Epithelial cell of proximal tubule (primary cell): ENCODE measurements at places on chromosomes 4 and X. TPM values are rescaled to one million over a fixed set of nuclear protein-coding genes. Genes with fewer than 3 reads are reported as not detected.

- no peak for DNase-seq
These were observed 1.1 kb downstream of the ZCCHC18 start for GRCh38 chrX:104113222-104113965.

DNA sequence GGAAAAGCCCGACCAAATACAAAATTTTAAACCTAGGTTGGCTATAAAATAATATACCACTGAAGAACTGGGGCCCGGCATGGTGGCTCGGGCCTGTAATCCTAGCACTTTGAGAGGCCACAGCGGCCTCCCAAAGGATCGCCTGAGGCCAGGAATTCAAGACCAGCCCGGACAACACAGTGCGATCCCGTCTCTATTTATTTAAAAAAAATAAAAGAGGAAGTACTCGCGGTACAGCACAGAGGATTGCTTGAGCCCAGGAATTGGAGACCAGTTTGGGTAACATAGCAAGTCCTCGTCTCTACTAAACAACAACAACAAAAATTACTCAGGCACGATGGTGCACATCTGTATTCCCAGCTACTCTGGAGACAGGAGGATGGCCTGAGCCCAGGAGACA lies 44.8 kb upstream of the CDKN2AIP start:
- DNase-seq = no peak

DNA sequence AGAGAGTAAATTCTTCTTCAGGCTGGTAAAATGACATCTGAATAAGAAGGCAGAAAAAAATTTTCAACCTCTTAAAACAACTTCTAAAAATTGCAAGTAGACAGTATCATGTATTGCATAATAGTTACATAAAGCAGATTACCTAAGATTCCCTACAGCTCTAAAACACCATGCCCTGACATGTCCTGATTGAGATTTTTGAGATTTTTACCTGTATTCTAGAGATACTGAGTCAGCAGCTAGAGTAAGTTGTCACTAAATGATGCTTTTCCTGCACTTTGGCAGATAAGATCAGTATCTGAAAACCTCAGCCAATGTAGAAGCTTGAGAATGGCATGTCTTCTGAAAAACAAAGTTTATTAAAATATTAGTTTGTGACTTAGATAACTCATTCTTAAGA lies 713.6 kb downstream of the CCSER1 start:
- no peak for DNase-seq

DNA sequence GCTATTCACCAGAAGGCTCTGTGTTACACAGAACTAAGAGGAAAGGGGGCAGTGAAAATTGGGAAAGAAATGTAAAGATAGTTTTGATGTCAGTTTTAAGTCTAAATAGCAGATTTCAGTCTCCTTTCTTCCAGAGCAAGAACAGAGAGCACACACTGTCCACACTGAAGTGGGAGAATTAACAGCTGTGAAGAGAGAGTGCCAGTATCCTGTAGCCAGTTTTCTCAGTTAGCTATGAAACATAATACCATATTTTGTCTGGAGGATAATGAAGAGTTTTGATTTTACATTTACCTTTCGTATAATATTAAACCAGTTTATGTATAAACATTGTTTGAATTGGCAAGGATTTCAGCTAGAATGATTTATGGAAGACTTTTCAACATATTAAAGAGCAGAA lies 35.1 kb downstream of the FBXO8 start:
- no peak for DNase-seq

GRCh38 chr4:152456609-152457008 lies 79.3 kb downstream of the FBXW7 start:
- DNase-seq = no peak

DNA sequence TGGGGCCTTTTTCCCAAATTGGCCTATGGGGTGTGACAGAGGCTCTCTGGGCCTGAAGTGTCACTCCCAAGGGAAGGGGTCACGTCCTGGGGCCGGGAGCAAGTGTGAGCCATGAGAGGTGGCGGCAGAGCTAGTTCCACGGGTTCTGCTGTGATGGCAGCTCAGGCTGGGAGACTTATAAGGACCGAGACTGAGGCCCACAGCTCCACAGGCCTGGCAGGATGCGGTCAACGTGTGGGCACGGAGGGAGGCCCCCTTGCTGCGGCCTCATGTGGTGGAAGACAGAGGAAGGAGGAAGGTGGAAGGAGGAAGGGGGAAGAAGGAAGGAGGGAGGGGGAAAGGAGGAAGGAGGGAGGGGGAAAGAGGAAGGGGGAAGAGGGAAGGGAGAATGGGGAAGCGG lies 7.2 kb upstream of the CPLX1 start:
- no peak for DNase-seq

DNA sequence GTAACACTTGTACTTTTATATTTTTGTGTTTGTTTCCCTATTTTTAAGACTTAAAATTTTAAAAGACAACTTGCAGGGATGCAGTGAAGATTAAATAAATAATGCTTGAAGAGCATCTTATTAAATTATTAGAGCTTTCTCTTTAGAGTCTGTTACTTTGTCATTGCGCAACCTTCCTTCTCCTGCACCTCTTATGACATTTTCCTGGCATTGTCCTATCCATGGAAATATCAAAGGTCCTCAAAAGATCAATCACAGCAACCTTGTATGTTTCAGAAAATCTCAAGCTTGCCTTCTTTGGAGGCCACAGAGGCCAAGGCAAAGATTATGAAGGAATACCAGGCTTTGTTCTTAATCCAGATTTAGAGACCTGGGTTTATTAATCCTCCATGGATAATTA lies 116.3 kb downstream of the GRXCR1 start:
- DNase-seq = no peak

Gene UGT2B11
- not detected in 2 replicates for total RNA-seq
